Fibroblast of the conjunctiva (primary cell): ENCODE measurements at places on chromosomes 3 and 15.

DNA sequence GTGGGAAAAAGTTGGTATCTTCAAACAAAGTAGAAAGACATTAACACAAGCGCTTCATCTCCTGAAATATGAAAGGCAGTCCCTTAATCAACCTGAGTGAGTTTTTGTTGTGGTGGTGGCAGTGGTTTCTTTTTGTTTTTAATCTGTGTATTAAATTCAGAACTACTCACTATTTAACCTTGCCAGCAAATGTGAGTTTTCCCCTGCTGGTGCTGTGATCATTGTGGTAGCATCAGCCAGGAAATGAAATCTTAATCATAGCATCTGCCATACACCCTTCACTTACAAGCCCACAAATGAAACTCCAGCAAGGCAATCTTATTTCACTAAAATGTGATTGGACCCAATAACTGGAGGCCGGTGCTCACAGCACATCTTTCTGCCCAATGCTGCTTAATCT is 229.7 kb downstream of the SHOX2 start:
- DNase-seq, result no peak

DNA sequence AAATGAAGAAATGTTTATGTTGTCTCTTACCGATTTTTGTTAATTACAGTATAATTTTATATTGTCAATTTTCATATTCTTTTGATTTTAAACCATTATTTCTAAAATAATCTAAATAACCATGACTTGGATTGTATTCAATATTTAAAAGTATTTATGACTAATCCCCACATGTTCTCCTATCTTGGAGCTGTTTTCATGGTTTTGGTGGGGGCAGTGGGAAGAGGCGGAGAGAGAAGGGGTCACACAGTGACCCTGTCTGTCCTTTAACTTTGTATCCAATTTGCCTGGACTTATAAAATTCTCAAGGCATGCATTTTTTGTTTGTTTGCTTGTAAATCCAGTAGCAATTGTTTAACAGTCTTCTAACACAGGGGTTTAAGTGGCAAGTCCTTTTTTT is 407.4 kb downstream of the NTRK3 start:
- DNase-seq, result no peak

- no peak for DNase-seq
These were observed 153.8 kb upstream of the RAP2B start for GRCh38 chr3:153008226-153008625.

GRCh38 chr15:77418391-77418965 is 1.4 kb downstream of the PEAK1 start:
- DNase-seq, result no peak

DNA sequence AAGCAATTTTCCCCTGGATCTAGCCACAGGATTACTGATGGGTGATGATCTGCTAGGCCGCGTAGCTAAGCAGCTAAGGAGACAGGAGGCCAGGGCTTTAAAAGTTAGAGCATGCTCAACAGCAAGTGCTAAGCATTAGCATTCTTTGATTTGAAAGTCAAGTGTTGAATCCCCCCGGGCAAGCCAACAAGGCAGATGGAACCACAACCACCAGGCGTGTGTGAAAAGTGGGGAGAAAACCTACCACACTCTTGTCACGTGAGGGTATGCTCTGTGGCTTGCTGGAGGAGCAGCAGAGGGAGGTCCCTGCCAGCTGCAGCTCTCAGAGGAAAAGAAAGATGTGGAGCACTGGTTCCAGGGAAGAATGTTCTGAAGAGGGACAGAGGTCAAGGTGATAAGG is 20.9 kb downstream of the SLC51A start:
- no peak for DNase-seq

DNA sequence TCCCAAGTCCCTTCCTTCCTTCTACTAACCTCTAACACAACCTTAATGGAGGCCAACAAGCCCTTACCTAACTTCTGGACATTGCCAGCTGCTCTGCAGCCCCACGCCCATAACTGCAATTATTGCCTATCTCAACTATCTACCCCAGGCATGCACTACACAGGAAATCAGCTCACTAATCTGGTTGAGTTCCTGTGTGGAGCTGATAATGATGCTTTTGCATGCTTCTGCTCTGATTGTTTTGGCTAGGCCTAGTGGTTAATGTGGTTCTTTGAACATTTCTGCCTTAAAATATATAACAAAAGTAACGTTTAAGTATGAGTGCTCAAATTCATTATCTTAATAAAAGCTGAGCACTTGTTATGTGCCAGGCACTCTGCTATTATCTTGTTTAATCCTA is 463.9 kb downstream of the MFSD1 start:
- no peak for DNase-seq

DNA sequence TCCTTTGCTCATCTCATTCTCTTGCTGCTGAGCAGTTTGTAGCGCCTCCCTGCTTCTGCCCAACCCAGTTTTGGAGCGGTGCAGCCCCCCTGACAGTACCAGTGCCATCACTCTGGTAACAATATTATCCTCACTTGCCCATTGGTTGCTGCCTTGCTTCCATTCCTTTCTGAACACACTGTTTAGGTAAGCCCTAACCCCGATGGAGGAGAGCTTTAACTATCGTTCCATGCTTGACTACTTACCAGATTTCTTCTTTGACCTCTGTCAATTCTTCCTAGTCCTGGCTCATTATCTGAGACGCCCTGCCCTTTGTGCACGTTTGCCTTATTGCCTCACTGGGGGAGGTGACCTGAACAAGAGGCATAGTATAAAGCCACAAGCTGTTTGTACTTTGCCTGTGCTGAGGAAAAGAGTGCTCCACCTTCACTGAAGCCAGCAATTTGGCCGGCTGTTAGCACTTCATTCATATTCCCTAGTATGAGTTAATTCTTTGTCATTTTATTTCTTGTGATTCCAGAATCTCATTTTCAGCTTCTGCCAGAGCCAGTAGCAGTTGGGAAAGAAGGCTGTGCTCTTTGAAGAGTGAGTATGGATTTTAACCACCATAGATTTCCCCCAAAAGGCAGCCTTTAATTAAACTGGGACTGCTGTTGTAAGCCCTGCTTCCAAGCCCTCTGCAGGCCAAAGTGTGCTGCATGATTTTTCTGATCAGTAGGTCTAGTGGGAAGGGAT is 11.9 kb downstream of the ABHD6 start:
- DNase-seq, result no peak

- DNase-seq, result no peak
These were observed 342.2 kb downstream of the EPHB1 start for GRCh38 chr3:135137296-135137695.
